ENCODE measurements at places on chromosomes 7 and 10.

DNA sequence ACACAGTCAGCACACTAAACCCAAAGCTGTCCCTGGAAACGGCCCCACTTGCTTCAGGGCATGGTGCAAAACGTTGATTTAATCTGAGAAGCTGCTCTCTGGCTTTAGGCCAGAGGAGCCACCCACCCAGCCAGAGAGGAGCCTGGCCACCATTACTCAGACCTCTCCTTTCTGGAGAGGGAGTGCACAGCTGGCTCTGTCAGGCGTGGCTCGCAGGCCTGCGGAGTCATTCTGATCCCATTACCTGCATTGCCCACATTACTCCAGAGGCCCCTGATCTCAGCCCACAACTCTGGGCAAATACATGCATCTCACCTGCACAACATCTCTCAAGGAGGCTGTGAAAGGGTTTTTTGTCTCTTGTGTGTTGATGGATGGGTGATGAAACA is 370.0 kb upstream of the IGFBP3 start:
- no peak for DNase-seq

DNA sequence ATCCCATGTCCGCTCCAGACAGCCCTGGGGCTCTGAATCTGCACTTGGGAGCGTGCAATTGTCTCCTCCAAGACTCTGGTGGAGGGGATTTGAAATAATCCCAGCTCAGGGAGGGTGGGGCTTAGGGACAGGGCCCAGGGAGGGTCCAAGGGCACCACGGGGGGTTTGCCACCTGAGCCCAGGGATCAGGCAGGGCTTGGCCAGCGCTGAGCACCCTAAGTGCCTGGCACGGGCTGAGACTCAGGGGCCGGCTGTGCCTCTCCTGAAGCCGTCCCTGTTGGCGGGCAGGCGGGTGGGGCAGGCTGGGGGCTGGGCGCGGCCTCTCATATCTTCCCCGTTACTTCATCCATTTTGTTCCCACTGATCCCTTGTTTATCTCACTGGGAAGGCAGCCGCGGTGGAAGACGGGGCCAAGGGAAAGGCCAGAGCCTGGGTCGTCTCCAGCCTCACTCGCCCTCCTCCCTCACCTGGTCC is 41.8 kb upstream of the ELN start:
- DNase-seq = no peak

GRCh38 chr10:71797533-71798307 is 24.4 kb upstream of the VSIR start:
- no peak for DNase-seq

DNA sequence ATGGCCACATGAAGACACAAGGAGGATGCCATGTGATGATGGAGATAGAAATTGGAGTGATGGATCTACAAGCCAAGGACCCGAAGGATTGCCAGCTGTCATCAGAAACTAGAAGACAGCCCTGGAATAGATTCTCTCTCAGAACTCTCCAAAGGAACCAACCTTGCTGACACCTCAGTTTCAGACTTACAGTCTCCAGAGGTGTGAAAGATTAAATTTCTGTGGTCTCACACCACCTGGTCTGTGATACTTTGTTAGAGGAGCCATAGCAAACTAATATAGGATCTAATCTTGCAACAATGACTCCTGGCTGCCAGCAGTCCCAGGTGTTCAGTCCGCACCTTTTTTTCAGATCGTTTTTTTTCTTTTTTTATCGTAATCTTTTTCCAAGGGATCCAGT is 647.3 kb upstream of the GHITM start:
- no peak for DNase-seq

GRCh38 chr10:32788359-32788758 is 169.7 kb downstream of the ITGB1 start:
- no peak for DNase-seq

Data from stimulated activated CD4-positive, alpha-beta T cell treated with anti-CD3 and anti-CD28 coated beads, Interleukin-15, amount 100 ng/mL, for 1 hour (primary cell).